ENCODE measurements at places on chromosomes 3 and 15.

DNA sequence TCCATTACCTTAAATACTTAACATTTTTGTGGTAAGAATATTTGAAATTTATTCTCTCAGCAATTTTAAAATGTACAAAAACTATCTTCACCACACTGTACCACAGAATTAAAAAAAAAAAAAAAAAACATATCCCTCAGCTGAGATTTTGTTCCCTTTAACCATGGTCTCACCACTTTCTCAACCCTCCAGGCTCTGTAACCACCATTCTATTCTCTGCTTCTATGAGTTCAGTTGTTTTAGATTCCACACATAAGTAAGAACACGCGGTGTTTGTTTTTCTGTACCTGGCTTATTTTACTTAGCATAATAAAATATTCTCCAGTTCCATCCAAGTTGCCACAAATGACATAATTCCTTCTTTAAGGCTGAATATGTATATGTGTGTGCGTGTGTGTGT, 41.5 kb downstream of the CSNK1G1 start:
- DNase-seq, result no peak

DNA sequence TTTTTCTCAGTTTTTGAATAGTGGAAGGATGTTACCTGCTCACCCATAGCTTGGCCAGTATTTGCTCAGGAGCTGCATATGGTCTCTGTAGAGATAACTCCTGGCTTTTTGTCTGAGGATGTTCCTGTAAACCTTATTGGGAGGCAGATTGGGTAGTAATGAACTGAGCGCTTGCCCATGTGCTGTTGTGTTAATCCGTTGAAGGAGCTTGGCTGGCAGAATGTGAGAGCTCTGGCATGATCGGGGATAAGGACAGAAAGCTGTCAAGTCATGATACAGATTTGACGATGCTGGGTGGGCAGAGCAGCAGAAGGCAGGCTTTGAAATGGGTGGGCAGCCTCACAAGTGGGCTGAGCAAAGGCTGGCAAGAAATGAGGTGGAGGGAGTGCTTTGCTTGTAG, 27.4 kb downstream of the SH3GL3 start:
- DNase-seq, result no peak

- no peak for DNase-seq
These were observed 10.3 kb upstream of the PPARG start for GRCh38 chr3:12278566-12278965.

- no peak for DNase-seq
These were observed 37.1 kb upstream of the SLC41A3 start for GRCh38 chr3:126121074-126121473.

DNA sequence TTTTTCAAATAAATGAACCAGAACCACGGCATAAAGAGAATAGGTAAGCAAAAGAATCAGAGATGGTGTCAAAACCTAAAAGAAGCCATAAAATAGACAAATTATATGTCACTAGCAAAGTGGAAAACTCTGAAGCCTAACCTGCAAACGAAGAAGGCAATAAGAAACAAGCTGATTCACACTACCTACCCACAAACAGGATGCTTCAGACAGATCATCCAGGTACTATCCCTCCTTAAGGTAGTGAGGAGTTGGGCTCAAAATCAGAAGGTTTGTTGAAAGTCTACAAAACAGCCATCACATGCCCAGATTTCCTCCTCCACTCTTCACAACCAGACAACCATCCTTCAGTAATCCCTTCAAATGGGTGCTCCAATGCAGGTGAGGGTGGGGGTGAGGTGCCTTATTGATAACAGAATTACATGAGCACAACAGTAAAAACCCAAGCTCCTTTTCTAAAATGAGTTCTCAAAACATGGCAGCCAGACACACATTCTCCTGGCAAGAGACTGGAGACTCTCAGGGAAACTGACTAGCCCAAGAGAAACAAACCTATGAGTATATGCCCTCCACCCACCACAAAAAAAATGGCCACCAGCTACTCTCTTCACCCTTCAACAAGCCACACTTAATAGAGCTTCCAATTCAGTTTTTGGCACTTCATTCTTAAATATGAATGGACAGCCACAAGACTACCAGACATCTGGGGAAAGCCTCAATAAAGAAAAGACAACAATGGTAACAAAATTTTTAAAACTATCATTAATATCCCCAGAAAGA, 6.4 kb downstream of the KPNA1 start:
- DNase-seq, result no peak

GRCh38 chr15:51022206-51022605, 72.5 kb downstream of the TNFAIP8L3 start:
- DNase-seq, result no peak

DNA sequence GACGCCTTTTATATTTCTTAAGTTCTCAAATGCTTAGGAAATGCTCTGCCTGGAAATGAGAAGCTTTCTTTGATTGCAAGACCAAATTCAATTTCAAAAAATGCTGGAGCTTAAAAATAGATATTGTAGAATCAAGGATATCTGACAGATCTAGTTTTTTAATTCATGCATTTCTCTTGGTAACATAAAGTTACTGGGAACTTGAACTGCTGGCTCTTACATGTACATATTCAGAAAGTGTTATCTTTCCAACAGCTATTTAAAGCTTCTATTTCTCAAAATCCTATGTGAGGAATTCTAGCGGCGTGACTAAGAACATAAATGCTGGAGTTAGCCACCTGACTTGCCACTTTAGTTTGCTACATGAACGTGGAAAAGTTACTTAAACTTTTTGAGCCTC, 109.3 kb downstream of the C3orf38 start:
- no peak for DNase-seq

DNA sequence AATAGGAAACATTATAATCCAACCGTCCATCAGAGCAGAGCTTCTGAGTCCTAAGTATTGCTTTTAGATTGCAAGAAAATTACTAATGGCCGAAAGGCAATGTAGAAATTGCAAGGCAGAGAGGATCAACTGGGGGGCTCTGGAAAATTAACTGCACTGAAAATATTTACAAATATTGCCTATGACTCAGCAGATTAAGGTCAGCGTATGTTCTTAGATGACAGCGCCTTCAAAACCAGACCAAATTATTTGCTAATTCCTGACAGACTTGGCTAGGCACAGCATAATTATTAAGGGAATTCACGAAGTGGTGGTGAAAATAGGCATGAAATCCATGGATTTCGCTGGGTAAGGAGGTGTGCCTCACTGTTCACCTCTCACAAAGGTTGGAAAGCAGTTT, 947.7 kb downstream of the TUSC7 start:
- no peak for DNase-seq

- DNase-seq, result peak; percentile 8
These were observed 60.3 kb downstream of the HEG1 start for GRCh38 chr3:124995460-124995994.

DNA sequence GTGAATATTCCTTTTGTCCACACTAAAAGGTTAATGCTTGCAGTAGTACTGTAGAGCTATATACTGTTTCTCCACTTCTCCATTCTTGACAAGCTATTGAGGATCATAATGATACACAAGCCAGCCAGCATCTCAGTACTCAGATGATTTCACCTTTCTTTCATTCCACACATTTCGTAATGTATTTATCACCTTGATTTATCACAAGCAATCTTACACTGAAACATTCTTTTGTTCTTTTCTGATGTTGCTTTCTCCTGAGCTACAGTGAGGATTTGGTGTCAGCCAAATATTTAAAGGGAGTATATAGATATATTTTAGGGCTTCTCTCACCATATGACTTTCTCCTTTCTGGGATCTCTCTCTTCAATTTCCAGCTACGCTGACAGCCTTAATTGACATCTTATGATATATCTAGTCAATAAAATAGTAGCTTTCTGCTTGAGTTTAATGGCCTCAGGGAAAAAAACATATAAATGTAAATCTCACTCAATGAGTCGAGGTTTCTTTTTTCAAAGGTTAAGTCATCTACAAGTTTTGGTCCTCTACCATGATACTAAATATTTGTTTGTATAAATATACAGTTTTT, 1327.0 kb downstream of the NSUN3 start:
- DNase-seq, result no peak

- DNase-seq, result no peak
These were observed 136.0 kb upstream of the CCDC54 start for GRCh38 chr3:107241217-107241616.

DNA sequence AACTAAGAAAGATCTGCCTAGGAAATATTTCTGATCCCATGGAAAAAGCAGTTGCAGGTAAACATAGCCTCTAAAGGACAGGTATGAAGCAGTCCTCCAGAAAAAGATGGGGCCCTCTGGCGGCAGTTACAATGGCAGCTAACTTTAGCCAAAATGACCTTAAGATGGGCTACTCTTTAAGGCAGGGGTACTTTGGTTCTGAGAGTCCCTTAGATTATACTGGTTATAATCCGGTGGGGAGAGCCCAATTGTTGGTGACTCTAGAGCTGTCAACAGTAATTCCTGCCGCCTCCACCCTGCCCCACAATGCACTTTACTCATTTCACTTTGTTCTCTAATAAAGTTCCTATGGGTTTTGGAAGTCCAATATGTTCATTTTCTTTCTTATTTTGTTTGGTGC, 412.8 kb upstream of the WNT5A start:
- no peak for DNase-seq

- no peak for DNase-seq
These were observed 53.2 kb downstream of the FBN1 start for GRCh38 chr15:48592221-48592731.

DNA sequence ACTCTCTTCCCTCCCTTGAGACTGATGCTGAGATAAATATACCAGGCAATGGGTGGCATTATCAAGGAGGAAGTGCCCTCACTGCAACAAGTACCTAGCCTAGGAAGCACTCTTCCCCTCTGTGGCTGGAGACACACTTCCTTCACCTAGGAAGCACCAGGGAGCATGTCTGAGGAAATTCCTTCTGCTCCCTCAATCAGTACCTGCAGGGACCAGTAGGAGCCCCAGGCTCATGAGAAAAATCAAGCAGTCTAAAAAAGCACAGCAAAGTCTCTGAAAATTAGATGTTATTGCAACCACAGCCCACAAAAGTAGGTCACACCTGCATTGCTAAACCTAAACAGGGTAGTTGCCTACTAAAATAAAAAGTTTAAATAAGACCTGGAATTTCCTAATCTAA, 78.2 kb upstream of the TRPM1 start:
- DNase-seq, result no peak

DNA sequence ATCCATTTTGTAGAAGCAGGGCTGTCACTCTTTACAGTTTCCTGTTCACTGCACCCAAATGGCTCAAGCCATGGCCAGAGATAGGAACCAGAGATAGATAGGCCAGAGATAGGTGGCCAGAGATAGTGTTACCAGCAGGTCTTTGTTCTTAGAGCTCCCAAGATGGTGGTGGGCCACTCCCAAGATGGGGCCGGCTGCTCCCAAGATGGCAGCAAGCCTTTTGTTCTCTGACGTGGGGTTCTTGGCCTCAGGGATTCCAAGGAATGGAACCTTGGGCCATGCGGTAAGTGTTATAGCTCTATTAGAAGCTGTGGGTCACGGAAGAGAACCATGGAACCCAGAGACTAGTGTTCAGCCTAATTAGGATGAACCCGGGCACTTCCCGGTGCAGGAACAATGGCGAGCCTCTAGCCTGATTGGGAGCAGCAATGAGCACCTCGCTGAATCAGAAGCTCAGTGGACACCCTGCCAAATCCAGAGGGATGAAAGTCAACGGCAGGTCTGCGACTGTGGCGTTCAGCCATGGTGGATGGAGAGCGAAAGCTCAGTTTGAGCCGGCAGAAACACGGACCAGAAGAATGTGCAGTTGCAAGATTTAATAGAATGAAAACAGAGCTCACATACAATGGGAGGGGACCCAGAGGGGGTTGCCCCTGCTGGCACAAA, 45.0 kb upstream of the CD96 start:
- no peak for DNase-seq

DNA sequence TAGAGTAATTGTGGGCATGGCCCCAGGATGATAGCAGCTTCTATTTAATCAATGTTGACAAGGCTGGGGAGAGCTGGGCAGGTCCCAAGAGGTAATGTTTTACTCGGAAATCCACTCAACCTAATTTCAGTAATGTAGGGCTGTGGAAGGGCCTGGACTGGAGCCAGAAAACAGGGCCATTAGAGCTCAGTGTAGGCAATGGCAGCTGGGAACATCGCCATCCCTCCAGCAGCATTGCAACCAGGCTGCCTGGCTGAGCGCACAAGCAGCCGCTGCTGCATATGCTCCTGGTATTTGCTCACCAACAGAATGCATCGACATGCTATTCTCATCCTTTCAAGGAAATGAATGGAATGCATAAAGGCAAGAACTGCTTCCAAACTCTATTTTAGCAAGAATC, 90.0 kb downstream of the GAP43 start:
- no peak for DNase-seq

- DNase-seq, result no peak
These were observed 23.5 kb downstream of the PAK2 start for GRCh38 chr3:196763179-196763578.

- no peak for DNase-seq
These were observed 118.1 kb downstream of the APBA2 start for GRCh38 chr15:29003840-29004233.

DNA sequence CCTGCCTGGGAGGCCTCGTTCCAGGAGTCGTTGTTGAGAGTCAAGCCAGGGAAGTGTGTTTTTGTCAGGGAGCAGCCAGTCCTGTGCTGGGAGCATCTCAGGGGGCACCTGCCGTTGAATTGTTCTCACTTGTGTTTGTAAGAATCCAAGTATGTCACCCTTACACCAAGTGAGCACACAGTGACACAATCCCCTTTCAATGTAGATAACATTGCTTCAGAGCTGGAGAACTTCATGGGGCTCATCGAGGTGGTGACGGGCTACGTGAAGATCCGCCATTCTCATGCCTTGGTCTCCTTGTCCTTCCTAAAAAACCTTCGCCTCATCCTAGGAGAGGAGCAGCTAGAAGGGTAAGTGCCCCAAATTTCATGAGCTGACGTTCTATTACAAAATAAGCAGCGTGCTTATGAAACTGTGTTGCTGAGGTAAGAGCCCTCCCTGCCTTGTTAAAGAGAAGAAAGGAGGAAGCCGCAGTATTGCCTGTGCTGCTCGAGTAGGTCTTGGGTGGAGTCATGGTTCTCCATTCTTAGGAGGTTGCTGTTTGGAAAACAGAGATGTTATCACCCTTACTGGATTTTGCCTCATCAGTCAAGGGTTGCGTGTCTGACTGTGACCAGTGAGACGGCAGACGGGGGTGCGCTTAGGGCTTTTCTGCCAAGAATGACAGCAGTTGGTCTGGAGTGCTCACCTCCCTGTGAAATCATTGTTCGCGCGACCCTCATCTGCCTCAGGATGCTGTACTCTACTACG, 108.1 kb downstream of the PGPEP1L start:
- no peak for DNase-seq

- no peak for DNase-seq
These were observed 25.5 kb downstream of the FAM174B start for GRCh38 chr15:92629975-92630626.

DNA sequence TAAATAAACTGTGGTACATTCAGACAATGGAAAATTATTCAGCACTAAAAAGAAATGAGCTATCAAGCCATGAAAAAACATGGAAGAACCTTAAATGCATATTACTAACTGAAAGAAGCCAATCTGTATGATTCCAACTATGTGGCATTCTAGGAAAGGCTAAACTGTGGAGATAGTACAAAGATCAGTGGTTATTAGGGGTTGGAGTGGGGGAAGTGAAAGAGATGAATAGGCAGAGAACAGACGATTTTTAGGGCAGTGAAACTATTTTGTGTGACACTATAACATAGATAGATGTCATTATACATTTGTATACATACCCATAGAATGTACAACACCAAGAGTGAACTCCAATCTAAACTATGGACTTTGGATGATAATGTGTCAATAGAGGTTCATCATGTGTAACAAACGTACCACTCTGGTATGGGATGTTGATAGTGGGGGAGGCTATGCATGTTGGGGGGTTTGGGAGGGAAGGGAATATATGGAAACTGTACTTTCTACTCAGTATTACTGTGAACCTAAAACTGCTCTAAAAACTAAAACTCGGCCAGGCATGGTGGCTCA, 29.0 kb downstream of the RAB27A start:
- DNase-seq, result no peak

- no peak for DNase-seq
These were observed 205.7 kb downstream of the UACA start for GRCh38 chr15:70557521-70558258.

Data from activated naive CD8-positive, alpha-beta T cell treated with anti-CD3 and anti-CD28 coated beads, Interleukin-2, amount 50 U/mL, for 16 hours (primary cell).